HepG2 (cell line): ENCODE measurements at places on chromosomes 3 and 15.
A peak's percentile ranks its signal among the peaks of the same experiment; 100 is the strongest.

GRCh38 chr3:173826416-173826815, 428.9 kb downstream of the NLGN1 start:
- no peak for DNase-seq

- no peak for DNase-seq
Observed at GRCh38 chr3:20321391-20322047, 135.5 kb upstream of the SGO1 start.

DNA sequence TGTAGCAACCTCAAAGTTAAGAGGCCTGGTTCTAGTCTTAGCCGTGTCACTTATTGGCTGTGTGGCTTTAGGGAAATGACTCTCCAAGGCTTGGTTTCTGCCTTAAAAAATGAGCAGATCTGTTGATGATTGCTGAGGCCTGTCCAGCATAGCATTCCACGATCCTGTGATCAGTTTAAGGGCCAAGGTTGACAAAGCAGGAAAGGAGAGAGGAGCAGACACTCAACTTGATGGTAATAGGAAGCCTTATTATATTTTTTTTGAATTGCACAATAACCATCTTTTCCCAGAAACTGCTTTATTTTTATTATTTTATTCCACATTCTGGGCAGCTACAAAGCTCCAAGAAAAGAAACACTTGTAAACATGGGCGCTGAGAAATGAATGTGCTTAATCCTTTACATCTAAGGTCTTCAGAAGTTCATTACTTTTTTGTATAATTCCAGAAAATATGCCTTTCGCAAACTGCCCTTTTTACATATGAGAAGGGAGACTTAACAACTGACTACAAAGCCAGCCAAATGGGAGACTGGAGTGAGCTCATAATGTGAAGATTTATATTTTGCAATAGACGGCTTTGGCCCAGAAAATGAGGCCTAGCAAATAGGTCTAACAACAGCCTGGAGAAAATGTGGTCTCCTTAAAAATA, 241.0 kb downstream of the ATP8B4 start:
- DNase-seq: no peak

- no peak for DNase-seq
Observed at GRCh38 chr3:143363276-143363675, 243.7 kb downstream of the CHST2 start.

GRCh38 chr3:54123003-54123775, 837 bp downstream of the CACNA2D3 start:
- DNase-seq: no peak

- DNase-seq: no peak
Observed at GRCh38 chr3:136931606-136932005, 26.2 kb upstream of the IL20RB start.

DNA sequence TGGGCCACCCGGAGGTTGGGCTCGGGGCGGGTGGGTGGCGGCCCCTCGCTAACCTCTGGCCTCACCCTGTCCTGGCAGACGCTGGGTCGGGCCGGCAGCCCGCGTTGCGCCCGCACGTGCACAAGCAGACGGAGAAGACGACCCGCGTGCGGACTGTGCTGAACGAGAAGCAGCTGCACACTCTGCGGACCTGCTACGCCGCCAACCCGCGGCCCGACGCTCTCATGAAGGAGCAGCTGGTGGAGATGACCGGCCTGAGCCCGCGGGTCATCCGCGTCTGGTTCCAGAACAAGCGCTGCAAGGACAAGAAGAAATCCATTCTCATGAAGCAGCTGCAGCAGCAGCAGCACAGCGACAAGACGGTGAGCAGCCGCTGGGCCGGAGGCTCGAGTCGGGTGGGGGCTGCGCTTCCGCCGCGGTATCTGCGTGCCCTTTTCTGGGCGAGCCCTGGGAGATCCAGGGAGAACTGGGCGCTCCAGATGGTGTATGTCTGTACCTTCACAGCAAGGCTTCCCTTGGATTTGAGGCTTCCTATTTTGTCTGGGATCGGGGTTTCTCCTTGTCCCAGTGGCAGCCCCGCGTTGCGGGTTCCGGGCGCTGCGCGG, 3.7 kb downstream of the ISL2 start:
- DNase-seq: no peak

DNA sequence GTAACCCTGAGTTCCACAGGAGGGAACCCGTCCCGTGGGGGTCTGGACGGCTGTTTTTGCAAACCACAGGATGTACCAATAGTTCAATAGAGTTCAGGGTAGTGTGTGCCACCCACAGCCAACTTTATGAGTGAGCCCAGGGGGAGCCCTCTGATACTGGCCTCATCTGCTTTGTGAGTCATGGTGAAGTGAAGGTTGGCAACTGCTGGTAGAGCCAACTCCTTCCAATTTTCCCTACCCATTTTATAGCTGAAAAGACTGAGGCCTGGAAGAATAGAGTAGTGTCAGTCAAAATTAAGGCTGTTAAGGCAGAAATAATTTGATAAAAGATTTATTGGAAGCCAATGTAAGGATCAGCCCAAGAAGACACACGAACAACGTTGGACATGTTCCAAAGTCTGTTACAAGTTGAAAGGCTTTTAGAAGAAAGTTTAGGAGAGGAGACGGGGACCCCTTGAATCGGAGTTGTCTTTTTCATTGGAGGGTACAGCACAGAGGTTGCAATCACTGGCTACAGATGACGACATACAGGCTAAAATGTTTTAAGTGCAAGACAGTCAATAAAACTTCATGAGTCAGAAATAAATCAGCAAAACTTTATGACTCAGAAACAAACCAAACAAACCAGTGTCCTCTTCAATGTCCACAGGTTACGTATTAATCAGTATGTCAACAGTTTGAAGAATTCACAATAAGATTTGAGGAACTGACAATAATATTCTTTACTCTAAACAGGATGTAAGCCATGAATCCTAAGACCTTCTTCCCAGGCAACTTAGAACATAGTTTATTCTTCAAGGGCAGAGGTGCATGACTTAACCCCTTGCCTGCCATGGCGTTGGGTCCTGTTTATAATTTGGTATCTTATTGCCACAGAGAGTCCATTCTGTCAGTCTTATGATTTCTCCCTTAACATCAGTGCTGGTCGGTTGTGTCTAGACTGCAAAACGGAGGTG, 62.9 kb upstream of the NR2E3 start:
- DNase-seq: peak; percentile 87

GRCh38 chr3:136989781-136990524, 32.2 kb downstream of the IL20RB start:
- DNase-seq: no peak
